Sigmoid colon (tissue), 7 donors: ENCODE measurements at places on chromosomes 6 and 20. TPM values are rescaled to one million over a fixed set of nuclear protein-coding genes. Genes with fewer than 3 reads are reported as not detected.

IRAK1BP1 gene
- 1.5 TPM for polyA plus RNA-seq

SLX4IP gene
- polyA plus RNA-seq, result 2.3 TPM

SLC12A5 gene
- polyA plus RNA-seq, result not detected

GRCh38 chr6:110201151-110201884 lies 21.1 kb downstream of the CDC40 start:
- H3K27ac ChIP-seq, result no peak overlapping the region
- H3K36me3 ChIP-seq, result no peaks in the 10 kb centered on the region
- H3K27me3 ChIP-seq, result no peaks in the 10 kb centered on the region
- no peak overlapping the region for H3K4me3 ChIP-seq

GRCh38 chr6:14981960-14982359 lies 263.9 kb upstream of the JARID2 start:
- no peaks in the 10 kb centered on the region for H3K27me3 ChIP-seq
- H3K27ac ChIP-seq, result no peak overlapping the region
- no peaks in the 10 kb centered on the region for H3K36me3 ChIP-seq
- peaks cover 12% of the 10 kb centered on the region for H3K4me1 ChIP-seq
- no peak for DNase-seq
